Smooth muscle cell of the pulmonary artery (primary cell): ENCODE measurements at places on chromosomes 6 and 20. TPM values are rescaled to one million over a fixed set of nuclear protein-coding genes. Genes with fewer than 3 reads are reported as not detected.

TMC2 gene
- not detected in 2 replicates for total RNA-seq

DNPH1 gene
- total RNA-seq: 29.1 and 40.7 TPM in 2 replicates

CCDC170 gene
- total RNA-seq: 0.33 and 0.46 TPM in 2 replicates

GTSF1L gene
- total RNA-seq: not detected in 2 replicates

RSPH9 gene
- total RNA-seq: 0.83 and 1.3 TPM in 2 replicates

RSPO4 gene
- 0.46 TPM in 1 of 2 replicates, not detected in the other for total RNA-seq

GSTA2 gene
- not detected in 2 replicates for total RNA-seq

HMGN4 gene
- 54.4 and 61.7 TPM in 2 replicates for total RNA-seq

GPLD1 gene
- 0.33 and 0.46 TPM in 2 replicates for total RNA-seq

PERP gene
- total RNA-seq: 22.4 and 35.7 TPM in 2 replicates
